ENCODE measurements at places on chromosomes 6 and 20.

DNA sequence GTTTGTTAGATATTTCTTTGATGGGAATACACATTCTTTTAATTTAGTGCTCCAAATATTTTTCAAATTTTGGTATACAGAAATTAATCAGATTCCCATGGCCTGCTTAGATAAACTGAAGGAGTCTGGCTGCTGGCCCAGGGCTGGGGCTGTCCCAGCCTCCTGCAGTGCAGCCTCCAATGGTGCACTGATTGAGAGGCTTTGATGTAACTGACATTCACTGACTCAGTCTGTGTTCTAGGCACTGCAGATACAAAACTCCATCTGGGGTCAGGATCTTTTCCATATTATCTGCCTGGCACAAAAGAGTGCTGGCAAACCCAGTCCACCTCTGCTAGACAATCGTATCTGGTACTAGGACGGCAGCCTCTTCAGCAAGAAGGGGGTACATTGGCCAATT, 64.8 kb downstream of the GRIK2 start:
- no peak for DNase-seq

- DNase-seq, result no peak
Measured at GRCh38 chr20:46562373-46563169, 12.1 kb upstream of the OCSTAMP start.

DNA sequence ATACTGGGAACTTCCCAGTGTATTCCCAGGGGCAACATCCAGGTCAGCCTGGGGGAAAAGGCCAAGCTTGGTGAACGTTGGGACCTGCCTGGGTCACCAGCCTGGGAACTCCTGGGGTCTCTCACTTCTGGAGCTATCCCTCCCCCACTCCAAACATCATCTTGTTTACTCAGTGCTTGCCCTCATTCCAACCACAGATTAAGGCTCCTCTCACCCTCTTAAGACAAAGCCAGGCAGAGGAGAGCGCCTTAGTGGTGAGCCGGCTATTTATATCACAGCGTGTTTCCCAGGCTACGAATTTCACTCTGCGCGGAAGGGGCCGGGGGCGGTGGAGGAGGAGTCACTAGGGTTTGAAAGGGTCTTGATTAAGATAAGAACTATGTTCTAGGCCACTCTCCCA, 12.1 kb downstream of the PRPH2 start:
- DNase-seq, result no peak

DNA sequence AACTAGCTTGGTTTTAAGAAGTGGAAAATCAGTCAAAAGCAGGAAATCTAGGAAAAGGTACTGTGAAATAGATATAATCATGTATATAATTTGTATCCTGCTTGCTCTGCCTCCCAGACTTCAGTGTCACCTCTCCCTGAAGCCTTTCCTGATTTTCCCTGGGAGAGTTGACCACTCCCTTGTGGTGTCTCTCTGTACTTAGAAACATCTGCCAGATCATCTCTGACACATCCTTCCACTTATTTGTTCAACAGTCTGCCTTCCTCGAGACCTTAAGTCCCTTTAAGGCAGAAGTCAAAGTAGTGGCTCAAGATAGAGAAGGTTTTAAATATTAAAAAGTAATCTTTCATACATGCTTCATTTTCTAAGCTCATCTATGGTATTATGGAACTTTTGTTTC, 236.5 kb downstream of the CDKAL1 start:
- no peak for DNase-seq

- no peak for DNase-seq
Measured at GRCh38 chr6:25446830-25447569, 167.8 kb downstream of the CARMIL1 start.

- DNase-seq, result no peak
Measured at GRCh38 chr6:44542401-44543116, 155.1 kb downstream of the CDC5L start.

DNA sequence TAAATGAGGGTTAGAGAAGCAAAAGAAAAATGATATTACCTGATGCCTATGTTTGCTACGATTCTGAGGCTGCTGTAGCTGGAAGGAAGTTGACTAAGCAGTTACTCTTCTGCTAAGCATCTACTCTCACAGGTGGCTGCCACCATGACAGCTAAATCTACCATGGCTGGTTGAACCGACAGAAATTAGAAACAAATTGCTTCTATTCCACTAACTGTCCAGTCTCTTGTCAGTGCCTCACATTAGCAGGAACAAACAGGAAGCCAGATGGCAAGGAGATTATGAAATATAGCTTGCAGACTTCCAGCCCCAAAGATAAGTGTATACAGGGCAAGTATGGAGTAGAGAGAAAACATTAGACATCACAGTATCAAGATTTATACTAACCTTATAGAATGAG, 59.4 kb upstream of the TMEM200A start:
- DNase-seq, result no peak

- no peak for DNase-seq
Measured at GRCh38 chr20:53050338-53050737, 78.2 kb downstream of the TSHZ2 start.

DNA sequence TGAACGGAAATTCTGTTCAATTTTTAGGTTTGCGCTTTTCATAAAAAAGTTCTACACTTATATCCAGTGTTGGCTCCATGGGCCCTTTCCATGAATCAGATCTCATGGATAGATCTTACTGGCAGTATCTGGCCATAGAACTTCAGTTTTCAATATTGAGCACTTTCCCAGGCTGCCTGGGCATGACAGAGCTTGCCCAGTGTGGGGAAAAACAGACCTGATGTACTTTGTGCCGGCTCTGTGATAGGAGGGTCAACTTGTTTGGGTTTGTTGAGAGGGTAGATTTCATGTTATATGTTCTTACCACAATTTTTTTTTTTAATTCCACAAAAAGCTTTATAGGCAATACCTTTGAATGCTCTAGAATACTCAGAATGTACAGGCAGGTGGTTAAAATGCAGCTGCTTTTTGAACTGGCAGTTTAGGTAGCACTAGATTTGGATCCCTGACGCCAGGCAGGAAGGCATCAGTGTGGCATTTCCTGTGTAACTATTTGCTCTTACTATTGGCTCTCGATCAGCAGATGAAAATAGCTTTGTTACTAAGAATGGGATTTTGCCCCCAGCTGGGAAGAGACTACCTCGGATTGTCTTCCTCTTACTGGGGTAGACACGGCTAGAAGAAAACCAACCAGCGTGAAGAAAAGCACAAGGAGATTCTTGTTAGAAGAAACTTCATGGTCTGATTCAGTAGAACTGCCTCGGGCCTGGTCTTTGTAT, 404.9 kb upstream of the SOX4 start:
- no peak for DNase-seq

DNA sequence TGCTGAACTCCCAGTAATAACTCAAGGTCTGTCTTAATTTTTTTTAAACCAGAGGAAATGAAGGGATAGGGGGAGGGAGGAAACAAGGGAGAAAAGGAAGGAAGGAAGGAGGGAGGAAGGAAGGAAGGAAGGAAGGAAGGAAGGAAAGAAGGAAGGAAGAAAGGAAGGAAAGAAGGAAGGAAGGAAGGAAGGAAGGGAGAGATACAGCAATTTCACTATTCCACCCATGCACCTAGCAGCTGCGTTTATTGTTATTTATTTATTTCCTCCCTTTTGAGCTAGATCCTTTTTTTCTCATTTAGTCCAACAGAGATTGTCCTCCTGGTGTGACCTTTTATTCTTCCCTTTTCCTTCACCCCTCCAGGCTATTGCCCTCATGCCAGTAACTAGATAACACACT, 97.6 kb downstream of the PKHD1 start:
- DNase-seq, result no peak

- no peak for DNase-seq
Measured at GRCh38 chr6:156863504-156863903, 86.3 kb downstream of the ARID1B start.

GRCh38 chr6:87907521-87907920, 140.1 kb upstream of the SPACA1 start:
- no peak for DNase-seq

DNA sequence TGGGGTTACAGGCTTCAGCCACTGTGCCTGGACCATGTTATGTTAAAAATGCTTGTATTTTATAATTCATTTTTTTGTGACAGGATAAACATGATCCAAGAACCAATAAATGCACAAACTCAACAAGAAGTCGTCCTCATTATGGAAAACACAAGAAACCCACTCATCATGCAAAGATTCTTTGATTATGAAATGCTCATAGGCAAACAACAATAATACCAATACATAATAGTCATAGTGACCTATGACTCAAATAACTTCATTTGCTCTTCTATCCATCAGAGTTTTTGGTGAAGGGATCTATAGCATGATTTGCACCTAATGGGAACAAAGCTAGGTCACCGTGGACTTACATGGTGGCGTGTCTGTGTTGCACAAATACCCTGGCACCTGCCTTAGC, 217.1 kb upstream of the THEMIS start:
- DNase-seq, result no peak

GRCh38 chr20:22795871-22796270, 211.5 kb upstream of the FOXA2 start:
- DNase-seq, result no peak

Measured in T-helper 1 cell (primary cell).